H9 (cell line): ENCODE measurements at places on chromosomes 16 and 17. TPM values are rescaled to one million over a fixed set of nuclear protein-coding genes. Genes with fewer than 3 reads are reported as not detected.

GRCh38 chr17:46166692-46167249, 26.5 kb downstream of the KANSL1 start:
- no peak overlapping the region for H3K4me3 ChIP-seq
- no peak overlapping the region for H3K27ac ChIP-seq
- no peaks in the 10 kb centered on the region; the same call in 1 of the 2 replicates for H3K4me1 ChIP-seq

GRCh38 chr16:81620796-81621195, 158.3 kb upstream of the PLCG2 start:
- H3K36me3 ChIP-seq: peaks cover 34% of the 10 kb centered on the region
- no peak overlapping the region for H3K27ac ChIP-seq

LPCAT2 gene
- total RNA-seq: 2.5 and 2.8 TPM in 2 replicates

ACSM2B gene
- total RNA-seq: not detected in 2 replicates

- H3K4me1 ChIP-seq: peaks cover 3% of the 10 kb centered on the region; the same call in 1 of the 2 replicates
- 0 out of 2 replicates have a peak, but pooled peaks cover 2% of the 10 kb centered on the region for H3K36me3 ChIP-seq
- no peaks in the 10 kb centered on the region for H3K27me3 ChIP-seq
- DNase-seq: no peak
Measured at GRCh38 chr16:6122401-6122800, 1024.8 kb upstream of the EEF2KMT start.

DNA sequence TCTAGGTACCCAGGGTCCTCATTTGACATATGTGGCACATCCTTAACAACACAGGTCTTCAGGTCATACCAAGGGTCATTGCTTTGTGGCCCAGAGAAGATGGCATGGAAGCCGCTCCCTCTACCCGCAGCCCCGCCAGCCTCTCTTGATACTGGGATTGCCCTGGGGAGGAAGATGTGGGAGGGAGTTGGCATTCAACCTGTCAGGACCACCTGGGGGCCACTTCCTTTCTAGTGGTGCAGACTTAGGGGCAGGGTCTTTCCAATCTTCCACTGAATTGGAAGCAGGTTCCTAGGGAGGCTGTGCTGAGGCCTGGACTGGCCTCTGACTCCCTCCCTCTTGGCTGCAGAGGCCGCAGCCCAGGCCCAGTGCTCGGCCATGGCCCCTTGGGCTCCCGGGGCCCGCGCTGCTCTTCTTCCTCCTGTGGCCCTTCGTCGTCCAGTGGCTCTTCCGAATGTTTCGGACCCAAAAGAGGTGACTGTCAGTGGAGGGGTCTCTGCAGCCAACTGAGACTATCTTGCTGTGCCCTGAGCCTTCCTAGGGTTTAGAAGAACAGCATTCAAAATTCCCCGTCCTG, 5.1 kb upstream of the HEXIM1 start:
- H3K36me3 ChIP-seq: peaks cover 4% of the 10 kb centered on the region; the same call in 1 of the 2 replicates
- no peaks in the 10 kb centered on the region for H3K27me3 ChIP-seq
- peaks cover 2% of the 10 kb centered on the region; the same call in 1 of the 2 replicates for H3K4me1 ChIP-seq

SPATA22 gene
- total RNA-seq: not detected in 2 replicates

- H3K36me3 ChIP-seq: no peaks in the 10 kb centered on the region
- H3K4me3 ChIP-seq: peak within 1 kb of the TSS; percentile 74
- H3K4me1 ChIP-seq: peaks cover 11% of the 10 kb centered on the region; the same call in 1 of the 2 replicates
- no peak within 1 kb of the TSS for H3K27ac ChIP-seq
- H3K27me3 ChIP-seq: no peaks in the 10 kb centered on the region; the same call in 1 of the 2 replicates
Measured at GRCh38 chr16:84368308-84368996, at the start of gene ATP2C2. Gene ATP2C2 (plus strand): TSS chr16:84368538. CDS start chr16:84368616, 78 bp downstream.

- no peak for DNase-seq
- no peak overlapping the region for H3K27ac ChIP-seq
- H3K4me1 ChIP-seq: no peaks in the 10 kb centered on the region
- no peak overlapping the region for H3K4me3 ChIP-seq
- H3K36me3 ChIP-seq: no peaks in the 10 kb centered on the region
- H3K27me3 ChIP-seq: no peaks in the 10 kb centered on the region
Measured at GRCh38 chr16:87160234-87160636, 157.0 kb downstream of the C16orf95 start.
